ENCODE measurements at places on chromosomes 5 and 9.

GRCh38 chr5:156134216-156134615 lies 192.7 kb upstream of the SGCD start:
- DNase-seq = no peak

DNA sequence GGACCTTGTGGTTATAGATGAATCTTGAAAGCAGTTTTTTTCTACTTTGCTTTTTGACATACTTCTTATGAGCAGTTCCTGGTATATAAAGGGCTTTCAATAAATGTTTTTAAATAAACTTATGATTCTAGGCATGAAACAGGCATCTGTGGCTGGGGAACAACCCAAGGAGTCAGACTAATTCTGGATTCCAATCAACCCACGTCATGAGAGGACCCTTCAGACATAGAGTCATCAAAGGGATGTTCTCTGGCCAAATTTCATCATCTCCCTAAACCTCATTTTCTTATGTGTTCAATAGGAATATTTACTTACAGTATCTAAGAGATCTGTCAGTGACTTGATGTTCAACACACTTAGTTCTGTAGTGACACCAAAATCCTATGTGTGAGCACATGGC lies 243.8 kb upstream of the ZNF462 start:
- DNase-seq = no peak

GRCh38 chr9:108834959-108835665 lies 20.7 kb downstream of the ACTL7B start:
- no peak for DNase-seq

GRCh38 chr5:174895360-174895759 lies 171.0 kb downstream of the MSX2 start:
- DNase-seq = no peak

DNA sequence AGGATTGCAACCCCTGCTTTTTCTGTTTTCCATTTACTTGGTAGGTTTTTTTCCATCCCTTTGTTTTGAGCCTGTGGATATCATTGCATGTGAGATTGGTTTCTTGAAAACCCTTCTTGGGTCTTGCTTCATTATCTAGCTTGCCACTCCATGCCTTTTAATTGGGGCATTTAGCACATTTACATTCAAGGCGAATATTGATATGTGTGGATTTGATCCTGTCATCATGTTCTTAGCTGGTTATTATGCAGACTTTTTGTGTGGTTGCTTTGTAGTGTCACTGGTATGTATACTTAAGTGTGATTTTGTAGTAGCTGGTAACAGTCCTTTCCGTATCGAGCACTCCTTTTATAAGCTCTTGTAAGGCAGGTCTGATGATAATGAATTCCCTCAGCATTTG lies 26.5 kb downstream of the LOX start:
- no peak for DNase-seq

DNA sequence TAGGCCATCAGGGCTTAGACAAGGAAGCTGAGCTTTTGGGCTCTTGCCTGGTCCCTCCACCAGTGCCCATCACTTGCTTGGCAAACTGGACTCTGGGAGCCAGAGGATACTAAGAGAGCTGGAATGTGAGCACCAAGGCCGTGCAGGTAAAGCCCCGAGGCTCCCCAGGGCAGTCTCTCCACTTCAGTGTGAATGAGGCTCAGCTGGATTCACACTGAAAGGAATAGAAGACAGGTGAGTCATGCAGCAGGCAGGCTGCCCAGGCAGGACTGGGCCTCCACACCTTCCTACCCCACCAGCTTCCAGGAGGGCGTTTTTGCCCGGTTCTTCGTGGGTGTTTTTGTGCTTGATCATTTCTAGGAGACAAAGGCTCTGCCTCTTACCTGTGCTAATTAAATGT lies 7.3 kb upstream of the CTSV start:
- DNase-seq = no peak

- no peak for DNase-seq
These were observed 5.6 kb upstream of the C9orf152 start for GRCh38 chr9:110213413-110214044.

- DNase-seq = no peak
These were observed 517.2 kb upstream of the CDH6 start for GRCh38 chr5:30676223-30676840.

- peak; percentile 85 for DNase-seq
These were observed 2.2 kb upstream of the PRR7 start for GRCh38 chr5:177444106-177445051.

- no peak for DNase-seq
These were observed 26.3 kb upstream of the ISCA1 start for GRCh38 chr9:86308687-86309086.

- no peak for DNase-seq
These were observed 1504.9 kb upstream of the C9orf72 start for GRCh38 chr9:29078063-29078666.

DNA sequence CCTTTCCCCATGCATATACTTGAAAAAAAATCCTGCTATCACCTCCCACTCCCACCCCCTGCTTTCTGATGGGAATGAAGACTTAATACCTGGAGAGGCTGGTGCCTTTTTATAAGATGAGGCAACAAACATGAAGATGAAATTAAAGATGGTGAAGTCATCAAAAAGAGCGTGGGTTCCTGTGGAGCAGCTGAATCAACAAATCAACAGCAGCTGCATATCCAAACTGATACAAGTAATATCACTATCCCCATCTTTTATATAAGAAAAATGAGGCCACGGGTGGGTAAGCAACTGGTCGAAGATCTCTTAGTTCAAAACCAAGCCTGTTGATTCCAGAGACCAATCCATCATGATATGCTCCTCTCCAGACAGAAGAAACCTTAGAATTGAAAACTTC lies 268.5 kb downstream of the ENC1 start:
- no peak for DNase-seq

- DNase-seq = no peak
These were observed 10.2 kb downstream of the KCNIP1 start for GRCh38 chr5:170513856-170514525.

GRCh38 chr9:117574099-117574498 lies 130.1 kb upstream of the TLR4 start:
- no peak for DNase-seq

GRCh38 chr5:103487218-103487617 lies 75.4 kb downstream of the NUDT12 start:
- DNase-seq = no peak

DNA sequence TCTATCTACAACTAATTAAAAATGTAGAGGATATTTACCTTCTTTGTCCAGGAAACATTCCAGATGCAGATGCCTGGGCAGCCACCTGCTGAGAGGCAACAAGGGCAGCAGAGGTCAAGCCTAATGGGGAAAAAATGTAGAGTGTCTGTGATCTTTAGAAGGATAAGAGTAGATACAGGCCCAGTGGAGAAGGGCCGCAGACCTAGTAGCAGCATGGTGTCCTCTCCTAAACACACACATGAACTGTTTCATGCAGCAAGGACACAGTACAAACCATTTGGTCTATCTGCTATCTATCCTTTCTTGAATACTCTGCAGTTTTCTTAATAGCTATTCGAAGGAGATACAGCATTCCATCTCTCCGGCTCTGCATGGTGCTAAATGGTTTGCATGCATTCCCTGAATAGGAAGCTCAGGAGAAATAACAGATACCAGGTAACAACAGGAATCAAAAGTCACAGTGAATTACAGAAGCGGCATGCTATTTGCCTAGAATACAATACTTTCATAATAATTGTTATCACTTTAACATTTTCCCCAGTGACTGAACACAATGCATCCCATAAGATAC lies 107.3 kb downstream of the ZNF608 start:
- no peak for DNase-seq

GRCh38 chr5:52202256-52202655 lies 585.5 kb upstream of the ITGA1 start:
- no peak for DNase-seq

Measured in CD4-positive, alpha-beta T cell (primary cell).